CD4-positive, alpha-beta T cell treated with Interleukin-12 subunit alpha and Interleukin-12 subunit beta, for 1 hour (primary cell): ENCODE measurements at places on chromosomes 5 and 9.

DNA sequence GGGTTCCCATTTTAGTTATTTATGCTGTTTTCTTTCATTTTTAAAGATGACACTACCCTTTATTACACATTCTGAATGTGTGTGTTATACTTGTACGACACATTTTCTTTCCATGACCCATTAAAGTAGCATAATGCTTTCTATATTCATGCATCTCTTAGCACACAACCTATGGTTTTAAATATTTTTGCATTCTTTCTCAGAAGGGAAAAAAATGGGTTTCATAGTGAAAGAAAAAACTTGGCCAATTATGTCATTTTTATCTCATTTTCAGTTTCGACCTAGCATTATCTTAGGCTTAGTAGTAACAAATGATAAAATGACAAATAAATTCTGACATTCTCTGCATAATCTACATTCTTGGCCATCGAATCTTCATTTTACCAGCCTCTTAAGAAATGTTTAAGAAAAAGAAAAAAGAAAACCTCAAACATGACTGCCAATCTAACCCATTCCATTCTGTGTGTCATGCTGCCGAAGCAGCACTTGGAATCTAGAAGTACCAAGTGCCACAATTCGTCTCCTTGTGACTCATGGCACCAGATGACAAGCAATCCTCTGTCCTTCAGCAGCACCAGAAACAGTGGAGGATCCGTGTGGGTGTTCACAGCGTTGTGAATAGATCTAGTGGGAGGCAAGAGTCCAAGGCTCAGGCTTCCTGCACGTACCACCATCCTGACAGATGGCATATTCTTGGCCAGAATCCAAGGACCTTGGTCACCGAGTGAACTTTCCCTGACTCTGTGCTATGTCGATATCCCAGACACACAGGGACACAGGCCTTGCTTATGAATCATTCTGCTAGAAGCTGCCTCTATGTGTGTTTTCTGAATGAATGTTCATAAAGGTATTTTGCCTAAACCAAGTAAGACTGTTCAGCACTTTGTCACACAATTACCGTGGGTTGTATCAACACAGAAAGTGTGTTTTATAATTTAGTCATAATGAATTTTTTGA lies 502.7 kb downstream of the NR2F1-AS1 start:
- no peak for DNase-seq

DNA sequence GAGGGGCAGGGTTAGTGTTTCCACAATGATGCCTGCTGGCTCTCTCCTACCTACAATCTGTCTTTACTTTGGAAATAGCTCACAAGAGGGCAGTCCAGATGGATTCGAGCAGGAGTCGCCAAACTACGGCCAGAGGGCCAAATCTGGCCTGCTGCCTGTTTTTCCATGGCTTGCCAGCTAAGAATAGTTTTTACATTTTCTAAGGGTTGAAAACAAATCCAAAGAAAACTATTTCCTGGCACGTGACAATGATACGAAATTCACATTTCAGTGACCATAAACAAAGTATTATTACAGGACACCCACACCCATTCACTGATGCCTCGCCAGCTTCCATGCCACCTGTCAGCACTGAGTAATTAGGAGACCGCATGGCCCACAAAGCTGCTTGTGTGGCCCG lies 162.9 kb upstream of the WWC1 start:
- no peak for DNase-seq

- DNase-seq = peak; percentile 22
Observed at GRCh38 chr9:133477992-133478850, 678 bp downstream of the SLC2A6 start.

- DNase-seq = no peak
Observed at GRCh38 chr5:164233791-164234190, 728.4 kb downstream of the MAT2B start.

DNA sequence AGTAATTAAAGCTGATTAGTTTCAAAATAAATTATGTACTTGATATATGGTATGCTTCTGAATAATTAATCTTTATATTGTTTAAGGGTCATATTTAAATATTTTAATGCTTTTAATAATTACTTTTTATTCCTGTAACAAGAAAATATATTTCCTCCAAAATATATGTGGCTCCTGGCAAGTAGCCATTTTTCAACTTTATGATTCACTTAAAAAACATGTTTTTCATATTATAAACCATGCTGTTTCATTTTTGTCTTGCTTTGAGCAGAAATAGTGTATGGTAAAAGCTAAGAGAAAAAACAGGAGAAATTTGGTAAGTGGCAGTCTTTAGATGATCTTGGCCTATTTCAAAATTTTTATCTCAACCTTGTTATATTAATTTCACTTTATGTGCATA lies 14.6 kb downstream of the SPATA9 start:
- no peak for DNase-seq

GRCh38 chr5:16391858-16392649 lies 73.5 kb downstream of the ZNF622 start:
- DNase-seq = no peak

- no peak for DNase-seq
Observed at GRCh38 chr5:176628406-176629228, 1.7 kb downstream of the SNCB start.

DNA sequence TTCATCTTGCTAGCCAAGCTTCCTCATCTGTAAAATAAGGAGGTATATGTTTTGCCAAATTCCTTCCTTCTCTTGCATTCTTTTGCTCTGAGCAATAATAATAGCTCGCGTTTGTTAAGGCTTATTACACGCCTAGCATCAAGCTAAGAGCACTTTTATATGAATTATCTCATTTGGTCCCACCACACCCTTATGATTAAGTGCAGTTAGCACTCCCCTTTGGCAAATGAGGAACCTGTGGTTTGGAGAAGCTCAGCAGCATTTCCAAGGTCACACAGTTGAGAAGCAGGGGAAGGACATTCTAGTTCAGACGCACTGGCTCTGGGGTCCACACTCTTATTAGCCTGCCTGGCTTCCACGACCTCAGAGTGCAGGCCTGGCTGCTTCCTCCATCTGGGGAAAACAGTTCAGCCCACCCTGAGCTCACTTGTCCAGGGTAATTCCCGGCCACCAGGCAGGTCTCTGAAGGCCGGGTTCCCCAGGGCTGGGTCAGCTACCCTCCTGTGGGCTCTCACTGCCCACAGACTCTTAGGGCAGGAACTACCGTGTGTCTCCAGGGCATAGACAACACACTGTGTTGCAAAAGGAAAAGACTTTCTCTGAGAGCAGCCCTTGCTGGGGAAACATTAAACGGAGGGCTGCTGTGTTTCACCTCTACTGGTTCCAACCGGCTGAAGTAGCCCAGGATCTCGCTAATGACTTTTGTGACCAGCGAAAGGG lies 9.9 kb upstream of the FBP1 start:
- DNase-seq = no peak

GRCh38 chr9:89850153-89850552 lies 245.3 kb downstream of the GADD45G start:
- DNase-seq = no peak

DNA sequence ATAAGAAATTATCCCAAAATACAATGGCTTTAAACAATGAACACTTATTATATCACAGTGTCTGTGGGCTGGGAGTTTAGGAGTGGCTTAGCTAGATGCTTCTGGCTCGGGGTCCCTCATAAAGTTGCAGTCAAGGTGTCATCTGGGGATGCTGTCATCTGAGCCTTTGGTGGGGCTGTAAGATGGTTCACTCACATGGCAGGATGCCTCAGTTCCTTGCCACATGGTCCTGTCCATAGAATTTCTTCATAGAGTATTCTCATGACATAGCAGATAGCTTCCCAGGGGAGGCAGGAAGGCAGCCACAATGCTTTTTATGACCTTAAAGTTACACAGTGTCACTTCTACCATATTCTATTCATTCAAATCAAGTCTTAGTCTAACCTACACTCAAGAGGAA lies 51.2 kb upstream of the HMHB1 start:
- DNase-seq = no peak

DNA sequence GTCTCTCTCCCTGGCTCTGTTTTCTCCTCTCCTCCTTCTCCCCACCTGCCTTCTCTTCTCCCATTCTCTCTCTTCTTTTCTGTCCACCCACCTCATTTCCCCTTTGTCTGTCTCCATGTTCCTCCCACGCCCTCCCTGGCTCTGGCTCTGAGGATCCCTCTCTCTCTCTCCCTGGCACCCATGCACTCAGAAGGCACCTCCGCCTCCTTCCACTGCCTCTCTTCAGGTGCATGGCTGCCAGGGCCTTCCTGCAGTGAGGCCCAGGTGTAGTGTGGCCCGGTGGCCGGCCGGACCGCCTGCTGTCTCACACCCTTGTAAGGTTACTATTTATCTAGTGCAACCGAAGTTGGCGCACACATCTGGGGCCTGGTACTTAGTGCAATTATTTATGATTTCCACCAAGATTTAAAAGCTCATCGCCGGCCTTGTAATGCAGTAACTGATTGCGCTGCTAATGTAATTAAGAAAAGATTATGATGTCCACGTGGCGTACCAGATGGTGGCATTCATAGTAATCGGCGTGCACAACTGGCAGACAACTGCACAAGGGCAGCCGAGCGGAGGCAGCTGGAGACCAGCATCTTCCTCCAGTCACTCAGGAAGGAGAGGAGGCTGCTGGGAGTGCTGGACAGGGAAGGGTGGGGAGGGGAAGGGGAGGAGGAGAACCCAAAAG lies 50.4 kb upstream of the MVB12B start:
- DNase-seq = no peak

DNA sequence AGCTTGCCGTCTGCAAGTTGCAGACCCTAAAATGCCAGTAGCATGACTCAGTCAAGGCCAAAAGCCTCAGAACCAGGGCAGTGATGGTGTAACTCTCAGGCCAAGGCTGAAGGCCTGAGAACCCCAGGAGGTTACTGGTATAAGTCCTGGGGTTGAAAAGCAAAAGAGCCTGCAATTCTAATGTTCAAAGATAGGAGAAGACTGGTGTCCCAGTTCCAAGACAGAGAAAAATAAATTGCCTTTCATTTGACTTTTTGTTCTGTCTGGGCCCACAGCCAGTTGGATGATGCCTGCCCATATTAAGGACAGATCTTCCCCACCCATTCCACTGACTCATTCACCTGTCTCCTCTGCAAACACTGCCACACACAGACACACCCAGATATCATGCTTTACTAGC lies 673.2 kb downstream of the CDH18 start:
- no peak for DNase-seq

- DNase-seq = peak; percentile 96
Observed at GRCh38 chr5:140700177-140701144, at the start of gene ZMAT2. TSS of gene ZMAT2 (plus strand) at chr5:140700447. CDS start at chr5:140700461, 14 bp downstream.

GRCh38 chr9:86734771-86735170 lies 212.5 kb downstream of the GAS1 start:
- no peak for DNase-seq

GRCh38 chr5:39648848-39649227 lies 224.1 kb upstream of the DAB2 start:
- DNase-seq = no peak

- DNase-seq = no peak
Observed at GRCh38 chr5:53360811-53361210, 119.6 kb upstream of the FST start.
